ENCODE measurements at places on chromosomes 5 and 9. TPM values are rescaled to one million over a fixed set of nuclear protein-coding genes. Genes with fewer than 3 reads are reported as not detected.

PAPPA gene
- 12.4 TPM for total RNA-seq

MYORG gene
- total RNA-seq = 0.56 TPM

ENTREP1 gene
- not detected for total RNA-seq

UBLCP1 gene
- 11.7 TPM for total RNA-seq

LCN15 gene
- total RNA-seq = not detected

NXNL2 gene
- total RNA-seq = 3.2 TPM

BHMT2 gene
- total RNA-seq = 0.56 TPM

PCDHGA1 gene
- total RNA-seq = 0.90 TPM

FBXO10 gene
- total RNA-seq = 6.6 TPM

PARP8 gene
- total RNA-seq = 8.2 TPM

DNLZ gene
- total RNA-seq = 2.0 TPM

NME5 gene
- under 0.01 TPM for total RNA-seq

RBM22 gene
- total RNA-seq = 26.2 TPM

JAKMIP2 gene
- not detected for total RNA-seq

BHMT gene
- total RNA-seq = not detected

RALGDS gene
- total RNA-seq = 12.2 TPM

TAF11L10 gene
- total RNA-seq = not detected

C9 gene
- total RNA-seq = not detected
